ENCODE measurements at places on chromosomes 1 and 21. TPM values are rescaled to one million over a fixed set of nuclear protein-coding genes. Genes with fewer than 3 reads are reported as not detected.

NCAM2 gene
- 5.4 TPM for total RNA-seq

DYRK3 gene
- total RNA-seq = 21.9 TPM

GNG12 gene
- total RNA-seq = 37.2 TPM

IER5 gene
- total RNA-seq = 14.3 TPM

LRIG2 gene
- total RNA-seq = 7.8 TPM

PLA2G2D gene
- total RNA-seq = not detected

AMY1C gene
- total RNA-seq = not detected

ZMYND12 gene
- total RNA-seq = 1.4 TPM

PRELP gene
- 27.1 TPM for total RNA-seq

TLCD4 gene
- total RNA-seq = 53.6 TPM

RGS8 gene
- total RNA-seq = not detected

RGS13 gene
- total RNA-seq = not detected

ANKRD45 gene
- 0.16 TPM for total RNA-seq

CHRM3 gene
- 0.35 TPM for total RNA-seq

FCRL6 gene
- 0.57 TPM for total RNA-seq

PLA2G5 gene
- total RNA-seq = 65.6 TPM

PDZK1 gene
- total RNA-seq = 0.30 TPM

OR2G6 gene
- total RNA-seq = not detected

SPRR2D gene
- total RNA-seq = not detected

KLHDC9 gene
- 6.5 TPM for total RNA-seq

CNKSR1 gene
- total RNA-seq = 1.8 TPM

FCER1A gene
- total RNA-seq = 1.0 TPM
